ENCODE measurements at places on chromosomes 13 and 19.
A peak's percentile ranks its signal among the peaks of the same experiment; 100 is the strongest.

GRCh38 chr19:36821758-36822157 is 16.4 kb downstream of the ZNF790 start:
- no peak overlapping the region for H3K27ac ChIP-seq
- no peaks in the 10 kb centered on the region for H3K27me3 ChIP-seq
- no peak overlapping the region for H3K4me3 ChIP-seq
- H3K4me1 ChIP-seq = no peaks in the 10 kb centered on the region
- DNase-seq = no peak
- H3K36me3 ChIP-seq = peaks cover 45% of the 10 kb centered on the region

- no peak overlapping the region for H3K27ac ChIP-seq
- H3K4me3 ChIP-seq = no peak overlapping the region
- DNase-seq = no peak
Observed at GRCh38 chr13:77113496-77113895, 86.5 kb upstream of the FBXL3 start.

DNA sequence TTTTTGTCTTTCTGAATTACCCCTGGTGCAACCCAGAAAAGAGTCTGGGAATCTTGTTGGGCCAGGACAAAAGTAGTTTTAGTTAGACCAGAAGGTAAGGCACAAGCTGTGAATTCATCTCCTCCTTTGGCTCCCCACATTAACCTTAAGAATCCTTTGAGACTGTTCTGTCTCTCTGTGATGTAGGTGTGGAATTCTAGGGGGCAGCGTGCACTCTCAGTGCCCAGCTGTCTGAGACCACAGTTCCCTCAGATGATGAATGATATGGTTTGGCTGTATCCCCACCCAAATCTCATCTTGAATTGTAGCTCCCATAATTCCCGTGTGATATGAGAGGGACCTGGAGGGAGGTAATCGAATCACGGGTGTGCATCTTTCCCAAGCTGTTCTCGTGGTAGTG is 43.9 kb downstream of the ZNF506 start:
- no peaks in the 10 kb centered on the region for H3K27me3 ChIP-seq
- H3K27ac ChIP-seq = no peak overlapping the region
- no peak overlapping the region for H3K4me3 ChIP-seq
- H3K4me1 ChIP-seq = peaks cover 15% of the 10 kb centered on the region

- DNase-seq = peak; percentile 35
- no peaks in the 10 kb centered on the region for H3K36me3 ChIP-seq
- peaks cover 9% of the 10 kb centered on the region for H3K27me3 ChIP-seq
- peaks cover 13% of the 10 kb centered on the region for H3K4me1 ChIP-seq
Observed at GRCh38 chr19:15107061-15108010, at the start of gene SYDE1. Gene SYDE1, plus strand, starts transcription at chr19:15107401. Its CDS starts 33 bp downstream, at chr19:15107434.

- H3K27ac ChIP-seq = no peak overlapping the region
- H3K27me3 ChIP-seq = no peaks in the 10 kb centered on the region
- no peak for DNase-seq
- no peaks in the 10 kb centered on the region for H3K4me1 ChIP-seq
Observed at GRCh38 chr13:58926858-58927257, 1236.9 kb downstream of the DIAPH3 start.

DNA sequence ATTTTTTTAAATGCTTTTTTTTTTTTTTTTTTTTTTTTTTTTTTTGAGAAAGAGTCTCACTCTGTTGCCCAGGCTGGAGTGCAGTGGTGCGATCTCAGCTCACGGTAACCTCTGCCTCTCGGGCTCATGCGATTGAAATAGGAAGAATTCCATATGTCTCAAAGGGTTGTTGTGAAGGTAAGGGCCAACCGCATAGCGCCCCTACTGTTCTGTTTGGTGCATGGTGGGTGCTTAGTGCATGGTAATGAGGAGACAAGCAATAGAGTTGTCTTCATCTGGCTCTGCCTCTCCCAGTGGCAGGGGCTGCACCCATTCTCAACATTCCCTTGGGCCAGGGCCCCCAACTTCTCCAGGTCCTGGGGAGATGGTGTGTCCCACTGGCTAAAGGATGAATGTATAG is 68.7 kb downstream of the RASL11A start:
- H3K4me1 ChIP-seq = no peaks in the 10 kb centered on the region
- H3K36me3 ChIP-seq = no peaks in the 10 kb centered on the region
- no peaks in the 10 kb centered on the region for H3K27me3 ChIP-seq
- H3K4me3 ChIP-seq = no peak overlapping the region
- H3K27ac ChIP-seq = no peak overlapping the region

DNA sequence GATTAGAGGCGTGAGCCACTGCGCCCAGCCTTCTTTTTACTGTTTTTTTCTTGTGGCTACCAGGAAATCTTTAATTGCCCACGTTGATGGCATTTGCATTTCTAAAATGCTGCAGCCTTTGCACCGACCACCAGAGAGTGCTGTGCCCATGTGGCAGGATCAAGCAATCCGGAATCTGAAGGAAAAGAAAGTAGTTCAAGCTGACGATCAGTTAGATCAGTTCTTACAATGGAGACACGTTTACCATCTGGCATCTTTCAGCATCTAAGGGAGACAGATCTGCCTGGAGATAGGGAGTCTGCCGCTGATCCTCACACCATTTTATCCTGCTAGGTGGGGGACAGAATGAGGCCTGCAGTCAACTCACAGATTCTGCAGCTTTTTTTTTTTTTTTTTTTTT is 19.9 kb downstream of the TINCR start:
- H3K36me3 ChIP-seq = no peaks in the 10 kb centered on the region
- H3K27me3 ChIP-seq = no peaks in the 10 kb centered on the region
- peak; percentile 46 for DNase-seq
- H3K4me1 ChIP-seq = no peaks in the 10 kb centered on the region
- no peak overlapping the region for H3K4me3 ChIP-seq

- no peaks in the 10 kb centered on the region for H3K27me3 ChIP-seq
- H3K36me3 ChIP-seq = no peaks in the 10 kb centered on the region
- no peaks in the 10 kb centered on the region for H3K4me1 ChIP-seq
- no peak overlapping the region for H3K27ac ChIP-seq
- no peak for DNase-seq
Observed at GRCh38 chr13:93243375-93244063, 16.9 kb downstream of the GPC6 start.

DNA sequence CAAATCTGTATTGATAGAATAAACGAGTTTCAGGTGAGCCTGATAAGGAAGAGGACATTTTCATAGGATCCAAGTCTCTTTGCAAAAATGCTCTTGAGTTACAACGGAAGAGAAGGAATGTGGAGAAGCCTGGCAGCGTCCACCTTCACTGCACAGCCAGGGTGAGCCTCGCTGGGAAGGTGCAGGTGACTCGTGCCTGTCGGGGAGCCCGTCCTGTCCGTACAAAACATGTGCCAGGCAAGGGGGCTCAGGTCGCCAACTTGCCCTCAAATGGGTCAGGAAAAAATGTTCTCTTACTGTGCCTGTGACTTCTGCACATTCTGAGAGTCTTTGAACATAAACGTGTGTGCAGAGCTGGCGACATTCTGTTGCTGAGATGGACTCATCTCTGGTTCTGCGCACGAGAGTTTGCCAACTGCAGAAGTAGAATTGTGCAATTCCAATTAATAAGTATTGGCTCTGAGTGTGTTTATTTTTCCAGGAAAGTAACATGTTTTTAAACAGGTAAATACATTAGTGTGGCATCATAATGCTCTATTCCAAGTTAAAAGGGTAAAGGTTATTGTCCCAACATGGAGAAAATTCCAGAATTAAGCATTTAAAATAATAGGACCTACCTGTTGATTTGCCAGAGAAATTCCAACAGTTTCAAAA is 28.6 kb downstream of the NAXD start:
- H3K4me3 ChIP-seq = no peak overlapping the region
- no peaks in the 10 kb centered on the region for H3K27me3 ChIP-seq
- no peak overlapping the region for H3K27ac ChIP-seq
- H3K4me1 ChIP-seq = peaks cover 11% of the 10 kb centered on the region
- H3K36me3 ChIP-seq = peaks cover 53% of the 10 kb centered on the region

GRCh38 chr19:4278419-4279266 is at the start of gene SHD:
Gene SHD, plus strand, starts transcription at chr19:4279266. Its CDS starts 798 bp downstream, at chr19:4280064.
- H3K36me3 ChIP-seq = no peaks in the 10 kb centered on the region
- H3K27ac ChIP-seq = no peak within 1 kb of the TSS
- DNase-seq = no peak
- H3K4me3 ChIP-seq = no peak within 1 kb of the TSS
- peaks cover 12% of the 10 kb centered on the region for H3K4me1 ChIP-seq

DNA sequence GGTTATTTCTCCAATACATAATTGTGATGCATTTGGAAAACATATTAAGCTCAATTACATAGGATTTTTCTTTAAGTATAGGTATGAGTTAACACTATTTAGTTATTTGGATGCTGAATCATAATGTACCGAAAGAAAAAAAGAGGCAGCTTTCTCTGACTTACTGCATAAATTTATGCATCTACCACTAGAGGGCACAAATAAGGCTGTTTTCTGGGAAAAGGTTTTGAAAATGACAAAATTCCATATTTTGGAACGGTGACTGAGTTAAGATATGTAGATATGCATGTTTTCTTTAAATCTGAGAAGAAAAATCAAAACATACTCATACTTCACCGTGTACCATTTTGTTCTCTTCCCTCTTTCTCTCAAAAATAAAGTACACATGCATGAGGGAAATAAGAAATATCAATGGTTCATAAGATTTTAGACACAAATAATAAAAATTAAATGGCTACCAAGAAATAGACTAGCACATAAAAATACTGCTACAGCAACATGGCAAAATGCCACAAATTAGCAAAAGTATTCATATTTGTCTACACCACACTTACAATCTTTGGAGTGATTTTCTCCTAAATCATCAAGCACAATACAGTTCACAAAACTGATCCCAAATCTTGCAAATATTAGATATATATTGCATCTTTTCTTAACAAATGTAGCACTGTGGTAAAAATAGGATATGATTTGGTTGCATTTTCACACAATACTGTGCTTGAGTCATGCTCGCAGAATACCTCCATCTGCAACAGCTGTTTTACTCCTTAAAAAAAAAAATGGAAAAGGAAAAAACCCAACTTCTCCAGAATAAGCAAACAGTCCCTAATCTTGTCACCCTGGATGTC is 260.0 kb downstream of the FGF14 start:
- no peak overlapping the region for H3K27ac ChIP-seq
- H3K4me1 ChIP-seq = no peaks in the 10 kb centered on the region
- H3K4me3 ChIP-seq = no peak overlapping the region
- H3K27me3 ChIP-seq = no peaks in the 10 kb centered on the region
- no peak for DNase-seq

GRCh38 chr13:80171096-80171495 is 169.8 kb downstream of the SPRY2 start:
- no peak for DNase-seq
- H3K4me1 ChIP-seq = no peaks in the 10 kb centered on the region
- no peak overlapping the region for H3K27ac ChIP-seq
- no peaks in the 10 kb centered on the region for H3K27me3 ChIP-seq

DNA sequence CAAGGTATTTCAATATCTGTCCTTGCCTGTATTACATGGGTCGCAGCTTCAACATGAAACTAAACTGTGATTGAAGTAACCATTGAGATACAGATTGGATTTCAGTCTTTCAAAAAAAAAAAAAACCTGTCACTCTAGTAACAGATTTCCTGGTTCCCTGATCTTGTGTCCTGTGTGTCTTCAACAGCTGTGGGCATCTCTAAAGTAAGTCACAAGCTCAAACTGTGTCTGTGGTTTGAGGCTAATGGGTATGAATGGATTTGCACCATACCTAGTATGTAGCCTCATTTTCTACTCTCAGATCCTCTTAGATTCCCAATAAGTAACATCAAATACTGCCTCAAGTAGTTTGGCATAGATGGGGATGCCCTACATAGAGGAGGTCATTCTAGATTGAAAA is 300.1 kb downstream of the COG6 start:
- no peaks in the 10 kb centered on the region for H3K36me3 ChIP-seq
- H3K4me3 ChIP-seq = no peak overlapping the region
- H3K27ac ChIP-seq = no peak overlapping the region
- peaks cover 4% of the 10 kb centered on the region for H3K4me1 ChIP-seq
- no peak for DNase-seq

DNA sequence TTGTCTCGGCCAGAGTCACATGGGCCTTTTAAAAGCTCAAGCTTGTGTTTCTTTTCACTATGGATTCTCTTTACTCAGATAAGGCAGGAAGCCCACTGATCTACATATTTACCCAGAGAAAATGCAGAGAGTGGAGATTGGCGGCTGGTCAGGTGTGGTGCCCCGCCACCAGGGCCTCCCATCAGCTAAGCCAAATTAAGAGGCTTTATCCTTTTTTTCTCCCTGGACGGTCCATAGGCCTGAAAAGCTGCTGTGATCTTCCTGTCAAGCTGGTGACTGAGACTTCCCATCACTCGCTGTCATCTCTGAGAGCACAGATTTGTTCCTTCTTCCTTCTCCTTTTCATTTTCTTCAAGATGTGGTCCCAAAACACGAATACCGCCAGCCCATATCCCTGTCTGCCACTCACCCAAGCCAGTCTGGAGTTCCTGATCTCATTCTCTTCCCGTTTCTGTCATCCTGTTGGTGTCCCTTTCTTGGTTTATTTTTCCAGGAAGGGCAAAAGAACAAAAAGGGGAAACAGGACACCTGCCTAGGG is 1.9 kb downstream of the SAFB start:
- H3K4me3 ChIP-seq = no peak overlapping the region
- H3K27me3 ChIP-seq = no peaks in the 10 kb centered on the region
- H3K4me1 ChIP-seq = peaks cover 69% of the 10 kb centered on the region

- no peak overlapping the region for H3K4me3 ChIP-seq
- no peak for DNase-seq
- peaks cover 67% of the 10 kb centered on the region for H3K4me1 ChIP-seq
- peaks cover 33% of the 10 kb centered on the region for H3K36me3 ChIP-seq
Observed at GRCh38 chr19:8557642-8558238, 19.5 kb downstream of the MYO1F start.

- no peak overlapping the region for H3K27ac ChIP-seq
- no peaks in the 10 kb centered on the region for H3K4me1 ChIP-seq
- DNase-seq = peak; percentile 17
- H3K4me3 ChIP-seq = no peak overlapping the region
- no peaks in the 10 kb centered on the region for H3K36me3 ChIP-seq
Observed at GRCh38 chr13:28574617-28575142, 79.8 kb upstream of the FLT1 start.

- no peaks in the 10 kb centered on the region for H3K36me3 ChIP-seq
- peaks cover 31% of the 10 kb centered on the region for H3K4me1 ChIP-seq
- H3K27me3 ChIP-seq = no peaks in the 10 kb centered on the region
- DNase-seq = peak; percentile 1
- H3K27ac ChIP-seq = no peak overlapping the region
Observed at GRCh38 chr19:38741670-38742069, 2.6 kb downstream of the CAPN12 start.

GRCh38 chr13:81639984-81640582 is 1299.2 kb upstream of the SPRY2 start:
- H3K4me1 ChIP-seq = no peaks in the 10 kb centered on the region
- H3K36me3 ChIP-seq = no peaks in the 10 kb centered on the region
- no peak overlapping the region for H3K4me3 ChIP-seq
- DNase-seq = no peak
- H3K27me3 ChIP-seq = no peaks in the 10 kb centered on the region

- peaks cover 20% of the 10 kb centered on the region for H3K4me1 ChIP-seq
- H3K36me3 ChIP-seq = no peaks in the 10 kb centered on the region
- peak; percentile 21 for DNase-seq
- no peak overlapping the region for H3K4me3 ChIP-seq
- H3K27ac ChIP-seq = peak overlapping the region; percentile 57
Observed at GRCh38 chr13:74090397-74090796, 43.8 kb downstream of the KLF12 start.

- H3K4me3 ChIP-seq = no peak overlapping the region
- H3K27me3 ChIP-seq = peaks cover 2% of the 10 kb centered on the region
- H3K4me1 ChIP-seq = no peaks in the 10 kb centered on the region
- no peak overlapping the region for H3K27ac ChIP-seq
Observed at GRCh38 chr13:53197424-53197823, 168.8 kb downstream of the OLFM4 start.

- peak overlapping the region; percentile 92 for H3K4me3 ChIP-seq
- no peaks in the 10 kb centered on the region for H3K27me3 ChIP-seq
- H3K27ac ChIP-seq = peak overlapping the region; percentile 57
- DNase-seq = peak; percentile 37
Observed at GRCh38 chr19:8609279-8610040, 1.1 kb downstream of the ADAMTS10 start.

Measured in natural killer cell (primary cell).